Activated T-cell treated with anti-CD3 and anti-CD28 coated beads for 48 hours (primary cell): ENCODE measurements at places on chromosomes 12 and 14.

DNA sequence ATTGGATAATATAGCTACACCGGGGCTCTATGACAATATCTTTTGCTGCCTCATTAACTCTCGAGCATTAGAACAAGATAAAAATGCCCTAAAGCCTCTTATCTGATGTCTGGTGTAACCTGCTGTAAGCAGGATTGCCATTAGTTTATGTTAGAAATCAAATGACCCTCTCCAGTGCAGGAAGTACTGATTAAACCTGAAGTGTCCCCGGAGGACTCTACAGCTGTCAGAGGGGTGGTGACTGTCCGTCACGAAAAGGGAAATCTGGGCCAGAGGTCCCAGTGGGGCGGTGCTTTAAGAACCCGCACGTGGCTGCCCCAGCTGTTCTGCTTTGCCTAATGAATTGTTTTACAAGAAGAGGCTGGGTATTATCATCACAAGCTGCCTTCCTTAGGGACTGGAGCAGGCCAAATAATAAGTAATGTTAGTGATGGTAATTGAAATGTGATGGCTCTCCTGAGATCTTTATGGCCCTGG, 55.7 kb downstream of the LIN52 start:
- no peak for DNase-seq

DNA sequence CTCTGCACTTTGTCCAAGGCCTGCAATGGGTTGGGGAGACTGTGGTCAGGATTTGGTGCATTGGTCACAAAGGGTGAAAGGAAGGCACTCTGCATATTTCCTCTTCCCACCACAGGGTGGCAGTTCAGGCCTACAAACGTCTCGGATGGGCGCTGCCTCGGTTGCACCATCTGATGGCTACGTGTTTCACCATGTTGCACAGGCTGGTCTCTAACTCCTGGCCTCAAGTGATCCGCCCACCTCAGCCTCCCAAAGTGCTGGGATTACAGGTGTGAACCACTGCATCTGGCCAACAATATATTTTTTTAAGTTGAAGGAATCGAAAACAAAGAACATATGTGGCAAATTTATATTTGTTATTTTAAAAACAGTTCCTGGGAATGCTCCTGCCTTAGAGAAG, 35.1 kb downstream of the TMBIM6 start:
- DNase-seq, result peak; percentile 56

GRCh38 chr12:26431211-26431610, 235.8 kb downstream of the SSPN start:
- DNase-seq, result no peak

- DNase-seq, result no peak
Measured at GRCh38 chr12:107441665-107442300, 243.8 kb upstream of the PWP1 start.
